ENCODE measurements at places on chromosomes 6 and 20.

- no peak for DNase-seq
Observed at GRCh38 chr6:46265373-46265772, 94.6 kb upstream of the ENPP5 start.

DNA sequence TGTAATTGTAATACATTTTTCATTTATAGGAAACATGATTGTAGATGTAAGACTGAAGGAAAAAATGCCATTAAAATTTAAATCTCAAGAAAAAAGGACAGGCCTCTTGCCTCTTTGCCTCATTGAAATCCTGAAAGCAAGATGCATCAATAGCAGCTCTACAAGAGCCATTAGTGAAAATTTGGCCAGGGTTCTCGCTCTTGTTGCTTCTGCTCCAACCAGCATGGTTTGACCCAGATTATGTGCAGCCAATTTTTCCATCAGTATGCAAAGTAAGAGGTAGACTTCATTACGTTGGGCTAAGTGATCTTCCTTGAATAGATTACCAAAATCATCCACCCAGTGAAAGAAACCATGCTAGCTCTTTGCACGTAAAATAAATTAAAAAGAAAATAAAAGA, 106.6 kb downstream of the SGK1 start:
- no peak for DNase-seq

DNA sequence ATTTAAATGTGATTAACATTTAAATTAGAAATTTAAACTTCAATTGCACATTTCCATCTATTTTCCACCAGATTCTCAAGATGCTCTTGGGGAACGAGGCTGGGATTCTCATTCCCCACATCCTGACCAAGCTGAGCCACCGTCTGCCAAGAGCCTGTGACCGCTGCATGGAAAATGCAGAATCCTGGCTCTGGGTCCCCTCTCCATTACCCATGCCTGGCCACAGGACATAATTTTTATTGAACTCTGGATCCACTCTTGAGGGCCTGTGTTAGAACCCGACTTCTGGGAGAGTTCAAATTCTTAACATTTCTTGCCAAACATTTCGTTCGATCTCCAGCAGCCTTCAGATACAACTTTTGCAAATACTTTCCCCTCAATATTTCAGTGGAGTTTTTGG, 201.6 kb upstream of the SNX9 start:
- no peak for DNase-seq

DNA sequence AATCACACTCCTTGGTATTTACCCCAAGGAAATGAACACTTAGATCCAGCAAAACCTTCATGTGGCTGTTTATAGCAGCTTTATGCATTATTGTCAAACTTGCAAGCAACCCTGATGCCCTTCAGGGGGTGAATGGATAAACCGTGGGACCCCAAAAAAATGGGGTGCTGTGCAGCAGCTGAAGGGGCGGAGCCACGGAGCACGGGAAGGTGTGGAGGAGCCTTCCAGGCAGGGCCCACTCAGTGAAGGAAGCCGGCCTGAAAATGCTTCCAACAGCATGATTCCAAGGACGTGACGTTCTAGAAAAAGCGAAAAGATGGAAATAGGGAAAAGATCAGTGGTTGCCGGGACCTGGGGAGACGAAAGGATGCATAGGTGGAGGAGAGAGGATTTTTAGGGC, 25.6 kb upstream of the FRMD1 start:
- DNase-seq, result no peak

GRCh38 chr20:15637950-15638754, 935.1 kb downstream of the KIF16B start:
- no peak for DNase-seq

GRCh38 chr6:44668976-44669934, 281.7 kb downstream of the CDC5L start:
- no peak for DNase-seq

GRCh38 chr20:40323361-40323794, 365.7 kb downstream of the MAFB start:
- DNase-seq, result no peak

- no peak for DNase-seq
Observed at GRCh38 chr6:26342106-26343004, 22.6 kb upstream of the BTN3A2 start.

GRCh38 chr20:62332421-62332820, 29.6 kb downstream of the ADRM1 start:
- DNase-seq, result no peak

GRCh38 chr6:139271056-139271455, 20.7 kb downstream of the TXLNB start:
- DNase-seq, result no peak

GRCh38 chr6:22247916-22248482, 48.8 kb downstream of the PRL start:
- no peak for DNase-seq

DNA sequence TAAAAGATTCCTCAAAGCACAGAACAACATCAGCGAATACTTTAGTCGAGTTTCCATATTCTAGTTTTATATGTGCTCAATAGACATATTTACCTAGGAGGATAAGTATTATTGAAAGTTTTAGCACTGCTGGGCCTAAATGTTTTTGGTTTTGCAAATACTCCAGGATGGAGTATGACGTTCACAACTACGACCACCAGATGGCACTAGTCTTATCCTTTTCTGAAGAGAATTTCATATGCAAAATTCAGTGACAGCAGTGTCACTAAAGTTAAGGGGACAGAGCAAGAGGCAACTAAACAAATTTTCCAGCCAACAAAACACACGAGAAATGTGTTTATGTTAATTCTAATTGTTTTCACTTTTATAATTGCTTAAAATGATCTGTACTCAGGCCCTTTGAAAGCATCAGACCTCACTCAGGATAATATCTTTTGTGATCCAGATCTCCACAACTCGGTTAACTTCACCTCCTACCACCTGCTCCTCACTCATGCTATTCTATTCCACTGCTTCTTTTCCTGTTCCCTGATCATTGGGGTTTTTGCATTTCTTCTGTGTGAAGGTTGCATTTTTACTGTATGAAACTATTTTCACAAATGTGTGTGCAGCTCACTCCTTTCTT, 220.8 kb downstream of the TRDN start:
- peak; percentile 1 for DNase-seq

DNA sequence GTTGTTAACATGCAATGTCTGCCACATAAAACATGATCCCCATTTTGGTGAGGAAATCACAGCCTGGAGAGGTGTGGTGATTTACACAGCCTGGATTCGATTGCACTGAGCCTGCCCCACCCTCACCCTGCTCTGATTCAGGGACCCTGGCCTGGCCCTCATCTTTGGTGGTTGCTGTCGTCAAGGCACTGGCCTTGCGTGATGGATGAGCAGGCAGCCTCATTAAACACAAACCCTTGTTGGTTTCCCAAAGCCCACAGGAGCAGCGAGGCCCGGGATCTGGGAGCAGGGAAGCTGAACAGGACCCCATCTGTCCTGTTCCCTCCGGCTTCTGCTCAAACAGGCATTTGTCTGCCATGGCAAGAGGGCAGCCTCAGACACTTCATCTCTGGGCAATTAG, 70.8 kb downstream of the CHMP4B start:
- DNase-seq, result no peak

GRCh38 chr6:150327117-150327774, 41.6 kb upstream of the IYD start:
- no peak for DNase-seq

DNA sequence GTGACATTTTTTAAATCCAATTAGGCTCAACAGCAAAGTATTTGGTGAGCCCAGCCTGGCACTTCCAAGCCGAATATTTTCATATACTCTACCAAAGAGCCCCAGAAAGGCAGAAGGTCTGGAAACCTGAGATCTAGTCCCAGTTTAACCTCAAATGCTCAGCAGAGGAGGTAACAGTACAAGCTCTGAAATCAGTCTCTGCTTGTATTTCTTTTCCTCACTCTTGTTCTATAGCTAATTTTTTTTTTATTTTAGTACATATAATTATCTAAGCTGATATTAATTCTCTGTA, 9.1 kb downstream of the SOD2 start:
- DNase-seq, result no peak

DNA sequence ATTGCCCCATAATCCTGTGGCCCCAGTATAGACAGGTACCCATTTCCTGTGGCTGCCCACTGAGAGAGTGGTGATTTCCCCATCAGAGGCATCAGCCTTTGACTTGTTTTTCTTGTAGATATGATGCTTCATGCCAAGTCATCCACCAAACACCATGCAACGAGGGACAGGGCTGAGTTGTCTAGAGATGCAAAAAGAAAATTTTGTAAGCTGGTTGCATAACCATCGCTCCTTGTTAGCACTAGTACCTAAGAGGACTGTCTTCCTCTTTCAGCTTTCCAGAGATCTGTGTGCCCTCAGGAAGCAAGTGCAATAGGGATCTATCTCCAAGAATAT, 166.8 kb downstream of the BCAS1 start:
- DNase-seq, result no peak

GRCh38 chr6:79157961-79158644, 76.4 kb downstream of the HMGN3 start:
- DNase-seq, result no peak

DNA sequence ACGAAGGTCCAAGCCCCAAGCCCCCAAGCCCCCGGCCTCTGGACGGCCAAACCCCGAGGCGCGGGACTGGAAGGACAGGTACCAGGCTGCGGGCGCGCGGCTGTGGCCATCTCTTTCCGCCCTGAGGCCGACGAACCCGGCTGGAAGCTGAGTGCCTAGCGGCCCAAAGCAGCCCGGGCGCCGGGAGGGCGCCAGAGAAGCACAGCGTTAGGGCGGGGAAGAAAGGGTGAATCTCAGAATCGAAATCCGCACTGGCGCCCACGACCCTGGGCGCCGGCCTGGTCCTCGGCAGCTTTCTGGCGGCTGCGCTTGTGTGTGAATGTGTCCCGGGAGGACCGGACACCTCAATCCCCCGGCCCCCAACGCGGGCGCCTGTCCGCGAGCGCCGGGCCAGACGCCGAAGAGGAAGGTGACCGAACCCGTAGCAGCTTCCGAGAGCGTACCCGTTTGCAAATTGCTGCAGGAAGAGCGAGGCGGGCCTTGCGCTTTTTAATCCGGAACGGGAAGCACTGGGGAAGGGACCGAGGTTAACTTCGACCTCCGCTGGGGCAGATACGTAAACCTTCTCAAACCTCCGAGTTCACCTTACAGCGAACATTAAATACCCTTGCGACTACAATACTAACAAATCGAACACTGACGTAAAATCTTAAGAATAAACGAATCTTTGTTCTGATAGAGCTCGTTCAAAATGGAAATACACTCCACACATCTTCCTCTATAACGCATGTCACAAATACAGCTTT, 2.9 kb downstream of the NRN1 start:
- DNase-seq, result peak; percentile 31

- DNase-seq, result no peak
Observed at GRCh38 chr20:41320976-41321375, 3.4 kb upstream of the ZHX3 start.

- DNase-seq, result no peak
Observed at GRCh38 chr20:19915111-19915798, 101.9 kb upstream of the NAA20 start.

DNA sequence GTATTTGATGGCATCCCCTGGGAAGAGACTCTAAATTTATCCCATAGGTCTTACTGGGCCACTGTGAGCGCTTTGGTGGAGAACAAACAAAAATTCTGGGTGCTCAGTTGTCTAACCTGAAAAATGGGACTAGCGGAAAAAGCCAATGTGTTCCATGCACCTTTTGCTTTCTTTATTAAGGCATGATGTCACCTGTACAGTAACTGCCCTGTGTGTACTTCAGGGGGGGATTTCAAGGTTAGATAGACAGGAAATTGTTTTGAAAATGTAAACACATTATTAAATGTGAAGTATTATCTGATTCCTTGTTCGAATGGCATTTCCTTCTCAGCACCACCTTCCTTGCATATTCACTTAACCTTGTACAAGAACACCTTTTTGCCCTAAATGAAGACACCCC, 1.2 kb upstream of the EDN1 start:
- DNase-seq, result no peak

DNA sequence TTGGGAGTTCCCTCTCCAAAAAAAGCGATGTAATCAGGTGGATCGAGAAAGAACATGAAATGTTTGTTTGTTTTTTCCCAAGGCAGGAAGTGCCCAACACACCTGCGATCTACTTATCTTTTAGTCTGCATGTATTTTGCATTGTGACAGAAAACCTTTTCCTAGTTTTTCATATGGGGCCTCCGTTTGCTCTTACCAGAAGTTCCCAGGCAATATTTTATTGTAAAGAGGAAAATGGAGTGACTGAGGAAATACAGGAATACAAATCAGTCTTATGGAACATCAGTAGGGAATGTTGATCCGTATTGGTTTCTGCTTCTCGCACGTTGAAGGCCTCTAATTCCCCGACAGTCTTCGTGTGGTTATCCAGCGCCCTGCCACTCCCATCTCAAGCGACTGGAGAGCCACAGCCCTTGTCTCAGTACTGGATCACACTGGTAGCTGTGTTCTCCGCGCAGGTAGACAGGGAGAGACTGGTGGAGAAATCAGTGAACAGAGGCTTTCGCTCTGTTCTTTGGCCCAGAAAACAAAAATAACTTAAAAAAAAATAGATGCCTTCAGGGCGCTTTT, 107.4 kb downstream of the TRIM27 start:
- no peak for DNase-seq

DNA sequence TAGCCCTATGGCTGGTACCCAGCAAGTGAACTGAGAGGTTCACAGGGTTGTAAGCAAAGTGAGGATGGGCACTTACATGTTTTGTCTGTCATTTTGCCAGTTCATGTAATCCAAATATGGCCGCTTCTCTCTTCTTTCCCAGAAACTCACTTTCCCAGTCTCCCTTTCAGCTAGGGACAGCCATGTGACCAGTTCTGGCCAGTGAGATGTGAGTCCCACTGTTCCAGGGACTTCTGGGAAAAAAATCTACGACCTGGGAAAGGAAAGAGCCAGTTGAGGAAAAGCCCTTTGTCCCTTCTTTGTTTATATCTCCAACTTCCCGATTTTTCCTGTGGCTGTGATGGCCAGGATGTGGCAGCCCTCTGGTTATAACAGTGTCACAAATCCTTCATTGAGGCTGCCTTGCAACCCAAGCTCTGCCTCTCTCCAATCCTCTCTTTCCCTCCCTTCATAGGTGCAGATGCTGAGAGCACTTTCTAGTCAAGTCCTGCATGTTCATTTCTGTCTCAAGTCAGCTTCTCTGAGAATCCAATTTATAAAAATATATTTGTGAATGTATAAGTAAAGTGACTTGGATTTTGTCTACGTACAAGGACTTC, 148.6 kb upstream of the ZFP64 start:
- DNase-seq, result no peak

DNA sequence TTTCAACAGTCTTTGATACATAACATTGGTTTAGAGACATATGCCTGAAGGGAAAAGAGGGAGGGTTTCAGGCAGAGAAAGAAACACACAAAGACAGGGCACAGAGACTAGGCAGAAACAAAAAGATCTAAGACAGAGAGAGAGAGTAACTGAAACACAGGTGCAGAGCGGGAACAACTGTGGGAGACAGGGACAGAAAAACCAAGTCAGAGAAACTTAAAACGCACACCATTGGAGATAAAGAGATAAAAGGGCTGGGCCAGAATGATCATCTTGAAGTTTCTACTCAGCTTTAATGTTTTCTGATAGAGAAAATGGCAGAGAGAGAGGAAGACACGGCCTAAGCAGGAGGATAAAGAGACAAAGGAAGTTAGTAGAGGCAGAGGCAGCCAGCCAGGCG, 11.8 kb downstream of the UNC5CL start:
- no peak for DNase-seq

- DNase-seq, result no peak
Observed at GRCh38 chr6:163291622-163292021, 122.9 kb upstream of the QKI start.

Measured in stimulated activated CD4-positive, alpha-beta T cell treated with anti-CD3 and anti-CD28 coated beads, Interleukin-4, amount 100 ng/mL, for 1 hour (primary cell).